ENCODE measurements at places on chromosomes 5 and 9. TPM values are rescaled to one million over a fixed set of nuclear protein-coding genes. Genes with fewer than 3 reads are reported as not detected.

The TSPAN17 gene
- 31.4 TPM for total RNA-seq

The SLIT3 gene
- 6.8 TPM for total RNA-seq

The CARTPT gene
- total RNA-seq: not detected

The GPR150 gene
- total RNA-seq: 0.95 TPM

The GAPT gene
- total RNA-seq: not detected

The CDKN2B-AS1 gene
- 23.9 TPM for total RNA-seq

The LCNL1 gene
- total RNA-seq: 0.83 TPM
